ENCODE measurements at places on chromosomes 11 and 22. TPM values are rescaled to one million over a fixed set of nuclear protein-coding genes. Genes with fewer than 3 reads are reported as not detected.

The BEST1 gene
- 0.31 TPM for total RNA-seq

The BATF2 gene
- 1.0 TPM for total RNA-seq

The NAALAD2 gene
- total RNA-seq, result 5.8 TPM

The PRR33 gene
- not detected for total RNA-seq

The CD3G gene
- 0.21 TPM for total RNA-seq

The CYP2D6 gene
- total RNA-seq, result 4.0 TPM

The PTGDR2 gene
- 2.6 TPM for total RNA-seq

The ADAMTS15 gene
- total RNA-seq, result 22.0 TPM

The KCNQ1OT1 gene
- 7.0 TPM for total RNA-seq

The PITPNB gene
- 64.4 TPM for total RNA-seq

The OR10D3 gene
- total RNA-seq, result 0.26 TPM

The INS gene
- total RNA-seq, result 1,584 TPM

The RPS25 gene
- 1,262 TPM for total RNA-seq

The CD44 gene
- total RNA-seq, result 54.7 TPM

The HTR3B gene
- 0.17 TPM for total RNA-seq

The HPS4 gene
- total RNA-seq, result 38.1 TPM

The PAMR1 gene
- 2.5 TPM for total RNA-seq

The SLC25A18 gene
- total RNA-seq, result 0.43 TPM

The CDCA5 gene
- total RNA-seq, result 18.7 TPM

The LARGE1 gene
- total RNA-seq, result 62.4 TPM

Data from type B pancreatic cell (in vitro differentiated cells).